ENCODE measurements at places on chromosomes 11 and 22. TPM values are rescaled to one million over a fixed set of nuclear protein-coding genes. Genes with fewer than 3 reads are reported as not detected.
A peak's percentile ranks its signal among the peaks of the same experiment; 100 is the strongest.

- no peak for DNase-seq
Observed at GRCh38 chr11:86523738-86524619, 148.4 kb downstream of the ME3 start.

GRCh38 chr11:84993386-84993785 is 633.8 kb downstream of the DLG2 start:
- peak; percentile 45 for DNase-seq

DNA sequence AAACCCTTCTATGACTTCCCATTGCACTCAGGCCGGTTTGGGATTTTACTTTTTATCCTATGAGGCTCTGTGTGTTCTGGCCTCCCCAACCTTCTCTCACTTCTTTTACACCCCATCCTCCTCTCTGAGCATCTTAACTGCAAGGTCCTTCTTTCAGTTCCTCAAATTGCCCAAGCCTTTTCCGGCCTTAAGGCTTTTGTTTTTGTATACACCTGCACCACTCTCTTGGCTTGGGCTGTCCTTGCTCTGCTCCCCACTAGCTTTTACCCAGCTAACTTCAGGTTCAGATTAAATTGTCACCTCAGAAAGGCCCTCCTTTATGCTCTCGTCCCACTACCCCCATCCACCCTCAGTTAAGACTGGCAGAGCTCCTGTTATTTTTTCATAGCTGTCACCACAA is 55.5 kb downstream of the FAM83F start:
- DNase-seq: no peak

GRCh38 chr11:17814546-17814945 is 80.0 kb downstream of the KCNC1 start:
- DNase-seq: no peak

- DNase-seq: no peak
Observed at GRCh38 chr22:45742866-45743450, 71.3 kb downstream of the ATXN10 start.

DNA sequence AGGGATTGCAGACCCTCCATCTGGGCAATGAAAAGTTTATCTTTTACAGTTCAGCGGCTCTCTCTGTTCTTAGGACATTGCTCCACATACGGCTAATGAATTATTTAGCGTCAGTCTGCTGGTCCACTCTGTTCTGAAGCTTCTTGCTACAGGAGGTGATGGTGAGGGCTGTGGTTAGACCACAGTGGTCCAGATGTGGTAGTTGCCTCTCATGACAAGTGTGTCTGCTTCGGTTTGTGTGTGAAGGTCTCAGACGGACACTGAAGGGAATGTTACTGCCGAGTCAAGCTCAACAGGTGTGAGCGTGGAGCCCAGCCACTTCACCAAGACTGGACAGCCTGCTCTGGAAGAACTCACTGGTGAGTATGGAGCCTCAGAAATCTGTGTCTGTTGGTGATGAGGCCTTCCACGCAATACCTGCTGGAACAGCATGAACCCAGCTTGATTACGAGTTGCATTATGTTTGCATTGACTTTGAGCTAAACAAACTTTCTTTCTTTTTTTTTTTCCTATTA is 220.8 kb downstream of the DBX1 start:
- no peak for DNase-seq

GRCh38 chr22:27651486-27651885 is 150.1 kb downstream of the MN1 start:
- no peak for DNase-seq

GRCh38 chr11:10305262-10305963 is 540 bp downstream of the ADM start:
- DNase-seq: peak; percentile 40

GRCh38 chr11:46242041-46242951 is 35.2 kb upstream of the CREB3L1 start:
- DNase-seq: no peak

DNA sequence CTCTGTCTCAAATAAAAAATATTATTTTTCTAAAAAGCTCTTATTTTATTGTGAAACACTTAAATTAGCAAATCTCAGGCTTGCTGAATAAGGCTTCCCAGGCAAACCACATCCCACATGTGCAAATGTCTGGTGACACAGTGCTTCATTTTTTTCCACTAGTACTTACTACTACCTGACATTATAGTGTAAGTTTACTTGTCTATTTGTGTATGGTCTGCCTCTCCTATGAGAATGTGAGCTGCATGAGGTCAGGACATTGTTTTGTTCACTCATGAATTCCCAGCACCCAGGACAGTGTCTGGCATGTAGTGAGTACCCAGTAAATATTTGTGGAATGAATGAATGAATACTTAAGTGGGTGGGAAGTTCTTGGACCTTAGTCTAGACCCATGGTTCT is 103.1 kb downstream of the PTPRJ start:
- DNase-seq: no peak

- no peak for DNase-seq
Observed at GRCh38 chr22:22789922-22790845, 97.4 kb upstream of the IGLL5 start.

- no peak for DNase-seq
Observed at GRCh38 chr11:33536178-33536577, 164.4 kb downstream of the C11orf91 start.

DNA sequence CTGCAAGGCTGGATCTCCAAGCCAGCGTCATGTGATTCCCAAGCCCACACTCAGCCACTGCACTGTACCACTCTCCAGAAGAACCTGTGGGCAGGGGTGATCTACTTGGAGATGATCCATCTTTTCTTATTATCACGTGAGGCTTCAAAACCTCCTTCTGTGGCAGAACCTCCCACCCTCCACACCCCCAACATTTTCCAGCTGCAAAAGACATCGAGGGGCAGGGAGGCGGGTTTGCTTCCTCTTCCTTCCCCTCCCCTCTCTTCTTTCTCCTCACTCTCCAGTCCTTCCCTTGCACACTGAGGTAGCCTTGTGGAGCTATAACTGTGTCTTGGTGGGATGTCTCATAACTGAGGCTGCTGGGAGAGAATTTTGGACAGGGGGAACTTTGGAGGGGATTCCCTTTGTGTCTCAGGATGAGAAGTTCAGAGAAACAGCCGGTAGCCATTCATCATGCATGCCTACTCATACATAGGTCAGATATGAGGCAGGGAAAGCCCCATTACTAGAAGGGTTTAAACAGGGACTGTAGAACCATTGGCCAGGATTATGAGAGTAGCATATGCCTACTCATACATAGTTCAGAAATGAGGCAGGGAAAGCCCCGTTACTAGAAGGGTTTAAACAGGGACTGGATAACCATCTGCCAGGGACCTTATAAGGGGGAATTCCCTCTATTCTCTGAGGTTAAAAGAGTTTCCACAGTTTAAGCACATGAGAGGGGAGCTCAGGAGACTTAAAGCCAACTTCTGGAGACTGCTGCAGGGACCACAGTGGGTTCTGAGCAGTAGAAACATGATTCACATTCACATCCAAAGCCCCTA is 420.7 kb upstream of the CADM1 start:
- no peak for DNase-seq

DNA sequence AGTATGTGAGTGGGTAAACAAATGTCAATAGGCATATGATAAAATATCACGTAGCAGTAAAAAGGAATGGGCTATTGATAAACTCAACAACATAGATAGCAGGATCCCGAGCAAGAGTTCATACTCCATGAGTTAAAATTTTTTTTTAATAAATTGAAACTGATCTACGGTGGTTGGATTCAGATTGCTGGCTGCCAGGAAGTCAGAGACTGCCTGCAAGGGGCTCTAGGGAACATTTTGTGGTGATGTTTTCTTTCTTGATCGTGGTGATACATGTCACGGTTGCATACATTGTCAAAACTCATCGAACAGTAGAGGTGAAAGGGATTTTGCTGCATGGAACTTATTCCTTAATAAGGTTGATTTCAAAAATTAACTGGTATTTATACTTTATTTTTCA is 62.6 kb upstream of the WNT7B start:
- DNase-seq: no peak

- DNase-seq: no peak
Observed at GRCh38 chr11:79253280-79253679, 187.6 kb downstream of the TENM4 start.

- DNase-seq: no peak
Observed at GRCh38 chr11:80899381-80899780, 1458.6 kb upstream of the TENM4 start.

GRCh38 chr22:25959818-25960774 is 209.2 kb upstream of the SEZ6L start:
- no peak for DNase-seq

- DNase-seq: no peak
Observed at GRCh38 chr11:74735365-74735928, 4.2 kb upstream of the CHRDL2 start.

DNA sequence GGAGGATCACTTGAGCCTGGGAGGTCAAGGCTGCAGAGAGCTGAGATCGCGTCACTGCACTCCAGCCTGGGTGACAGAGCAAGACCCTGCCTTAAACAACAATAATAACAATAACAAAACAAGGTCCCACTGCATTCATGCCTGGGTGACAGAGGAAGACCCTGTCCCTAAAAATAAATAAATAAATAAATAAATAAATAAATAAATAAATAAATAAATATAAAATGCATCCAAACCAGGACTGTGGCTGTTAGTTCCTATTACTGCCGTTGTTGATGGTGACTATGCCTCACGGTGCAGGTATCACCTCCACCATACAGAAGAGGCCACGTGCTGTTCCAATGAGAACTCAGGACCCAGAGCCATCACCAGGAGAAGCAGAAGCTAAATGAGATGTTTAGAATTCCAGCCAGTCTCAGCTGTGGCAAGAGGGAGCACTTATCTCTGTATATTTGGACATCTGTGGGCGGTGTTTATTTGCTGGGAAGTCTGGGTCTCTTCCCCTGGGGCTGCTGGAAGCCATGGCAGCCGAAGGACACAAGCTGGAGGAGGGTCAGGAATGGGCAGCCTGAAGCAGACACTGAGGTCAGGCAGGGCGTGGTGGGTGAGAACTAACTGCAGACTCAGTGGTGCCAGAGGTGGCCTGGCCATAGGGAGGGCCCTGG is 21.6 kb downstream of the C11orf86 start:
- DNase-seq: no peak

RTN4R gene
- 27.0 TPM for total RNA-seq

MPPED2 gene
- total RNA-seq: 2.4 TPM

DLG2 gene
- 17.5 TPM for total RNA-seq

BET1L gene
- 51.4 TPM for total RNA-seq

APLP2 gene
- total RNA-seq: 345 TPM

CRYBB3 gene
- not detected for total RNA-seq

HBD gene
- total RNA-seq: not detected

OR2AT4 gene
- not detected for total RNA-seq

GDPD4 gene
- not detected for total RNA-seq

IFTAP gene
- 3.8 TPM for total RNA-seq

CRYBB2 gene
- total RNA-seq: not detected

SCARF2 gene
- 26.3 TPM for total RNA-seq

ALDH3B2 gene
- total RNA-seq: 0.30 TPM

SYCE3 gene
- total RNA-seq: 0.46 TPM

GAL3ST1 gene
- 11.2 TPM for total RNA-seq

TRIM51 gene
- total RNA-seq: not detected

PLA2G3 gene
- 14.7 TPM for total RNA-seq

All from WTC11 (cell line).